ENCODE measurements at places on chromosomes 5 and 9.

DNA sequence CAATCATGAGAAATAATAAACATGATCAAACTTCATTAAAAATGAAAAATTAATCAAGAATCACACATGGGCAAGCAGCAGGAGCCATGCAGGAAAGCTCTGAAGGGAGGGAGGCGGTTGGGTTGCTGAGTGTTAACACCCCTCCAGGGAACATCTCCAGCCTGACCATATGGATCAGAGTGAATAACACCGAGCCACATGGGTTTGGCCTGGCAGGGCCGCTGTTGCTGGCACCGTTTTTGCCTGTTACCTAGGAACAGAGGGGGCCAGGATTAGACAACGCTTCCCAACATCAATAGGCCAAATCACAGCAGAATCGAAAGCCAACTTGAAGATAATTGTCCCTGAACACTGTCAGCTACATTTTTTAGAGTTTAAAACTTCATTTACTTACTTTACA, 160.2 kb downstream of the DENND1A start:
- no peak for DNase-seq

DNA sequence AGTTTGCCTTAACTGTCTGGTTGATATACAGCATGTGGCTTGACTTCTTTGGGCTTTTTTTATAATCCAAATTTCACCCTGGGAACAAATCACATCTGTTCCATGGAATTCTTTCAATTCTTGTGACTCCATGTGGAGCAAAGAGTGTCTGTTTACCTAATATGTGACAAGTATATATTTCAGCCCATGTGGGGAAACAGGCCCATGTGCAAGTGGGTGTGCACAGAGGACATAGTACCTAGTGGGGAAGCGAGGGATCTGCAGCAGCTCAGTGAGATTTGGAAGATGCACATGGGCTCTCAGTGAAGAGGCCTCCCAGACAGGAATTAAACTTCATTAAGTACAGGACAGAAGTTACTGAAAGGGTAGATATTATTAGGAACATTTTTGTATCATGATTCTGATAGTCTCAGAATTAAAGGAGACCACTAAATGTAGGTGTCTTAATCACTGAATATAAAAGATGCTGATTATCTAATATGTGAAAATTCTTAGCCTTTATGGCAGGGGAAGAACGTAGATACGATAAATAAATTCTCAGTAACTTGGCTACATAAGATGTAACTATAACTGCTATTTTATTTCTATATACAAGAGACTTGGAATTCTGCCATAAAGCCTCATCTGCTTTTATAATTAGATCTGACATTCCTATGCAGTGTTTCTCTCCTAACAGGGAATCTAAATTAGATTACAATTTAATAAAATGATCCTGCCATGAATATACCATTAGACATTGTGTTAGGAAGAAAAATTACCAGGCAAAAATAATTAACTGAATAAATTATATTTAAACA, 181.2 kb downstream of the SLC12A2 start:
- DNase-seq: no peak

DNA sequence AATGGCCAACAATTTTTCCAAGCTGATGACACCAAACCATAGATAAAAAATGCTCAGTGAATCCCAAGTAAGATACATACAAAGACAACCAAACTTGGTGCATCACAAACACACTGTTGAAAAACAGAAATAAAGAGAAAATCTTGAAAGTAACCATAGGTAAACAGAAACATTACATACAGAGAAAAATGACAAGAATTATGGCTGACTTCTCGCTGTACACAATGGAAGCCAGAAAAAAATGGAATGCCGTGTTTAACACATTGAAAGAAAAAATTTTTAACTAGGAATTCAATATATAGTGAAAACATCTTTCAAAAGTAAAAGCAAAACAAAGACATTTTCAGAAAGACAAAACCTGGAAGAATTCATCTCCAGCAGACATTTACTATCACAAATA, 20.6 kb downstream of the DAP start:
- DNase-seq: no peak

- no peak for DNase-seq
Observed at GRCh38 chr9:136606687-136607333, 55.9 kb upstream of the EGFL7 start.

GRCh38 chr5:168002116-168002515, 289.3 kb upstream of the WWC1 start:
- DNase-seq: no peak

DNA sequence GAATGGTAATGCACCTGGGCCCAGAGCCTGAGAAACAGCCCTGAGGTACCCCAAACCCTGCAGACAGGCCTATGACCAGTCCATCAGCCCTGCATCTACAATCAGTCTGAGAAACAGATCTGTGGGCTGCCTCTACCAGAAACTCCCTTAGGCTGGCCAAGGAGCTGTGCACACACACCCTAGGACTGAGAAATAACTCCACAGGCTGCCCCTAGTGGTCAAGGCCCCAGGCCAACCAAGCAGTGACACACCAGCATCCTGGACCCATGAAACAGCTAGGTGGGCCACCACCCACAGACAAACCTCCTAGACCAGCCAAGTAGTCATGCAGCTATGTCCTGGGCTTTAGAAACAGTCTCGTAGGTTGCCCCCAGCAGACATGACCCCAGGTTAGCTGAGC, 253.6 kb upstream of the VLDLR start:
- DNase-seq: no peak

DNA sequence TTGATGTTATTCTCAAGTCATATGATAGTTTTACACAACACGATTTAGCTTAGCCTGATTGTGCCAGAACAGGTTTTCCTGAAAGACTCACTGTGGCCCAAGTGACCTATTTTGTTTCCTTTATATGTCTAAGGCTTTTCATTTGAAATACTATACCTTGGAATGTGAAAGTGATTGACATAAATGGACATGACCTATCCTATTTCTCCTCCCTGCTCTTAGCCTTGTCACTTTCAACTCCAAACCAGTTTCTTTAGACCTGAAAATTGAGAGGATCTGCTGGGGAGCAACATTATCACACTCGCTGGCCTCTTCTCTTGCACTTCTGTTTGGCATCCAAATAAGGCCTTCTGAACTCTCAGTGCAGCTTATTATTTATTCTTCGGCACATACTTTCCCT, 496.8 kb downstream of the MAT2B start:
- DNase-seq: no peak

DNA sequence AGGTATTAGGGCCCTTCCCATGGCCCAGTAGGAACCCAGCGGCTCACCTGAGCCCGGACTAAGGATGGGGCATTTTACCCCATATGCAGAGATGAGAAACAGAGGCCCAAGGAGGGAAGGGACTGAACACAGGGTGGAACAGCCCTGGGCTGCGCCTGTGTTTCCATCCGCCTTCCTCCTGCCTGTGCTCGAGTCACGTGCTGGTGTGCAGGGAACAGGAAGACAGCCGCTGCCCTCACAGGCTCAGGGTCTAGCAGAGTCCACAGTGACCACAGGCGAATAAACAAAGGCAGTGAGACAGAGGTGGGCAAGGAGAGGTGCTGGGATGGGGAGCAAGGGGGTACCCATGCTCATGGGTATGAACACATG, 129.4 kb downstream of the C9orf50 start:
- no peak for DNase-seq

- no peak for DNase-seq
Observed at GRCh38 chr5:172848419-172848818, 14.4 kb downstream of the ERGIC1 start.

GRCh38 chr5:94775088-94775487, 156.6 kb downstream of the SLF1 start:
- no peak for DNase-seq

GRCh38 chr9:21252721-21253547, 13.1 kb upstream of the IFNA14 start:
- no peak for DNase-seq

DNA sequence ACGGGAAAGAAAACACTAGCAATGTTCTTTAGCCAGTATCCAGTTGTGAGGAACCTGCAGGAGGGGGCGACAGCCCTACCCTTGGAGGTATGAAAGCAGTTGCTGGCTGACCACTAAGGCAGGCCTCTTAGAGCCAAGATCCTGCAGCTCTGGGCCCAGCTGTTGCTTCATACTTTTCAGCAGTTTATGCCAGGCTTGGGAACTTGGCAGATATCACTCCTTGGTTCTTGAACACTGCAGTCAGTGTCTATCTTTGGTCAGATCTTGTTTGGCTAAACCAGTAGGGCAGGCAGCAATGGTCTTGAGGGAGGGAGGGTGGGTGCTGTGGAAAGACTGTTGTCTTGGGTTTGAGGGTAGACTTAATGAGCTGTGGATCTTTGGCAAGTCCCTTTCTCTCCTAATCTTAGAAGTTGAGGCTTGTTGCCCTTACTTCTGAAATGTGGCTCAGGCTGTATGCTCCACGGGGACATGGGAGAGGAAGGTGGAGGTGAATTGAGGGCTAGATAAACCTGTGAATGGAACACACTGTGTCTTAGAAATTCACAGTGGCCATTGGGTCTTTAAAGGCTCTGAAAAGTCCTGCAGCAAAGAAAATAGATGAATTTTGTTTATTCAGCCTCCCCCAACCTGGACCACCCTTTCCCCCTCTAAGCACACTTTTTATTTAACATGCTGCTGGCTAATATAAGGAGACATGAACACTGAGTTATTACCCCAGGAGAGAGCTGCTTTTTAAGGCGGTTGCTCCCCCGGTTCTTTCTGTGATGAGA, 37.5 kb downstream of the ZNF618 start:
- DNase-seq: no peak

DNA sequence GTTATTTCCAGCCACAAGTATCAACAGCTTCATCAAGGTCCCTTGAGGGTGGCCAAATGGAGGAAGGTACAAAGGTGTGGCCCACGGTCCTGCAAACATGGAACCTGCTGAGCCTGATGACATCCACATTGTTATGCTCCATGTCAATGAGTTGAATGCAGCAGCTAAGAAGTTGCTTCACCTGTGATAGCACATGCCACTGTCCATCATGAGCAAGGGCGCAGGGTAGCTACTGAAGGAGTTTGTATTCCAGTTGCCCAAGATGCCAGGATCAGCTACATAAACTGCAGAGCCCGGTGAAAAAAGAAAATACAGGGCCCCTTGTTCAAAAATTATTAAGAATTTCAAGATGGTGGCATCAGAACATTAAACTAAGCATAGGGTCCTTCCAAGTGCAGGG, 24.2 kb downstream of the LSM11 start:
- no peak for DNase-seq

DNA sequence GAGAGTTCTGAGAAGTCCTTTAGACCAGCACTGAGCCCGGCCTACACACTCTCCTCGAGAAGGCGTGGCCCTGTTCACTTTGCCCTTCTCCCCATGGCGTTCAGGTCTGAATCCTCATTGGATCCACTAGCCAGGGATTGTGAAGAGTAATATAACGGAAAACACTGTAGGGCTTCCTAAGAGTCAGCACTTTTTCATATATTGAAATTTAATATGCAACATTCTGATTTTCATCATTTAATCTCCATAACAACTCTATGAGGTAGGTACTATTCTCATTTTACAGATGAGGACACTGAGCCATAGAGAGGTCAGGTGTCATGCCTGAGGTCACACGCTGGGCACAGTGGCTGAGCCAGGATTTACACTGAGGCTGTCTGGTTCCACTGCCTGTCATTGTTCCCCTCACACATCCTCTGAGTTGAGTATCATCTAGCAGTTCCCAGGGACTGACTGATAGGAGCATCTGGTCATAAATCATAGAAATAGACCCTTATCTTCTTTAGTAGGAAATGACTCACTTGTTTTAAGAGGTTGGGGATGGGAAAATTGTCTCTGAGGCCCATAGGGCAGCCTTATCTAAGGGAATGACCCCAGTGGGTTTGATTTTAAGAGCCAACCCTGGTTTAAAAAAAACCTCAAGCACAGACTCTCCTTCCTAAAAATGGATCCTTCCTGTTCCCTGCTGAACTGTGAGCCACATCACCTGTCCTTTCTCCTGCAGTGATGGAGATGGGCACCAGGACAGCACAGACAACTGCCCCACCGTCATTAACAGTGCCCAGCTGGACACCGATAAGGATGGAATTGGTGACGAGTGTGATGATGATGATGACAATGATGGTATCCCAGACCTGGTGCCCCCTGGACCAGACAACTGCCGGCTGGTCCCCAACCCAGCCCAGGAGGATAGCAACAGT, 41.2 kb downstream of the THBS4 start:
- no peak for DNase-seq

- DNase-seq: no peak
Observed at GRCh38 chr5:94508461-94509148, 109.8 kb downstream of the KIAA0825 start.

GRCh38 chr5:122259995-122260394, 52.0 kb upstream of the SNCAIP start:
- DNase-seq: no peak

DNA sequence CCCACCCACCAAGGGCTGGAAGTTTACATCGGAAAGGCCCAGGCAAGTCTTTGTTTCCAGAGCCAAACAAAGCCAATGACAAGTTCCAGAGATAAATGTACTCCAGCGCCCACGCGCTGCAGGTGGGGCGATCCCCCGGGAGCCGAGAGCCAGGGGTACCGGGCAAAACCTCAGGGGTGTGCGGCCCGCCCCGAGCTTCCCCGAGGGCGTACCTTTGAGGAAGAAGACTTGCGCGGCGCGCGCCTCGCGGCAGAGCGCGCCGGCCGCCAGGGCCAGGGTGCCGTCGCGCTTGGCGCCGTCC, 671 bp downstream of the DUSP1 start:
- DNase-seq: no peak

Measured in activated CD8-positive, alpha-beta memory T cell treated with anti-CD3 and anti-CD28 coated beads for 24 hours (primary cell).